ENCODE measurements at places on chromosomes 5 and 9.

DNA sequence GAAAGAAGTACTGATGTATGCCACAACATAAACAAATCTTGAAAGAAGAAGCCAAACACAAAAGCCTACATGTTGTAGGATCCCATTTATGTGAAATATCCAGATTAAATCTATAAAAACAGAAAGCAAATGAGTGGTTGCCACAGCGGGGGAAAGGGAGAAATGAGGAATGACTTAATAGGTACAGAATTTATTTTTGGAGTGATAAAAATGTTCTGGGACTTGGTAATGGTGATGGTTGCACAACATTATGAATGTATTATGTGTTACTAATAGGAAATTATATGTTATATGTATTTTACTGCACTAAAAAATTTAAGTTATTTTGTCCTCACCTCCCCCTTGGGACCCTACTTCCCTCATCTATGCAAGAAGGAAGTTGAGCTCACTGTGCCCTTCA lies 16.4 kb upstream of the TTC1 start:
- no peak for DNase-seq

DNA sequence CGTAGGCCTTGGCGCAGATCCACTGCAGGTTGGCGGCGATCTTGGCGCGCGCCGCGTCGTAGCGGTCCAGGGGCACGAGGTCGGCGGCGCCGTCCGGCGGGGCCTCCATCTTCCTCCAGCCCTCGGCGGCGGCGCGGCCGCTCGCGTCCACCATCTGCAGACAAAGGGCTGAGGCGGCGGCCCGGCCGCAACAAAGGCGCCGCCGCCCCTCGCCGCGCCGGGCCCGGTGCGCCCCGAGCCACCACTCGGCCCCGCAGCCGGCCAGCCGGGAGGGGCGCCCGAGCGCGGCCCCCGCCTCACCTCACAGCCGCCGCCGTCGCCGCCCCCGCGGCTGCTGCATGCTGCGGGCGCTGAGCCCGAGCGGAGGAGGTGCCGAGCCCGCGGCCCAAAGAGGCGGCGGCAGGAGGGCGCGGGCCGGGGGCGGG lies 328 bp downstream of the CAMSAP1 start:
- DNase-seq: no peak

DNA sequence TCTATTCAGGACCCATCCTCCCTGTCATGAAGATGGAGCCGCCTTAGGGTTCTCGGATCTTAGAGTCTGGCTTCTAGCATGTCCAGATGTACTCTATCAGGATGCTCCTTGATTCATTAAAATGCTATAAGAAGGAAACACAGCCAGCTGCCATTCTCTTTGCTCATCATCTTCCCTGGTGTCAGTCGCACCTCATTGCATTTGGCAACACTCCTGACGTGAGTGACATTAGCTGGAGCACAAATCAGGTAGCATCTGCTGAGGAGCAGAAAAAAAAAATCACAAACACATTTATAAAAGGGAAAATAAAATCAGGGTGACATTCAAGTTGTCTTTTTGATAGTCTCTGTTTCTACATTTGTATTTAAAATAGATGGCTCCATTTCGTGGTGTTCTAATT lies 226.1 kb upstream of the NMUR2 start:
- DNase-seq: no peak

GRCh38 chr9:95399261-95399660 lies 81.8 kb upstream of the FANCC start:
- no peak for DNase-seq

GRCh38 chr5:174972291-174972690 lies 247.9 kb downstream of the MSX2 start:
- DNase-seq: no peak

GRCh38 chr5:42490831-42491230 lies 67.6 kb downstream of the GHR start:
- no peak for DNase-seq

DNA sequence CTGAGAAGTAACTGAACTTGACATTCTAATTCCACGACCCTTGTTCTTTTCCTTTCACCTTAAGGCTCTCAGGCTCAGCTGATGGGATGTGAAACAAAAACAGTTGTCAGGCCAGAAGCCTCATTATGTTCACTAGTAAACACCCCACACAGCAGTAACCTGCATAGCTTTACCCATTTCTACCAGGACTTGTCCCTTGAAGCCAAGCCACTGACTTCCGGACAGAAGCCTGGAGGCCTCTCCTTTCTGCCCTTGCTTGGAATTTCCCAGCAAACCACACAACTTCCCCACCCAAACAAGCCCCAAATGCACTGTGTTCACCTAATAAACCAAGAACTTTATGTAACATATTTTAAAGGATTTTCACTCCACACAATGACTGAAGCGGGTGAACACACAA lies 19.6 kb downstream of the PRUNE2 start:
- no peak for DNase-seq

DNA sequence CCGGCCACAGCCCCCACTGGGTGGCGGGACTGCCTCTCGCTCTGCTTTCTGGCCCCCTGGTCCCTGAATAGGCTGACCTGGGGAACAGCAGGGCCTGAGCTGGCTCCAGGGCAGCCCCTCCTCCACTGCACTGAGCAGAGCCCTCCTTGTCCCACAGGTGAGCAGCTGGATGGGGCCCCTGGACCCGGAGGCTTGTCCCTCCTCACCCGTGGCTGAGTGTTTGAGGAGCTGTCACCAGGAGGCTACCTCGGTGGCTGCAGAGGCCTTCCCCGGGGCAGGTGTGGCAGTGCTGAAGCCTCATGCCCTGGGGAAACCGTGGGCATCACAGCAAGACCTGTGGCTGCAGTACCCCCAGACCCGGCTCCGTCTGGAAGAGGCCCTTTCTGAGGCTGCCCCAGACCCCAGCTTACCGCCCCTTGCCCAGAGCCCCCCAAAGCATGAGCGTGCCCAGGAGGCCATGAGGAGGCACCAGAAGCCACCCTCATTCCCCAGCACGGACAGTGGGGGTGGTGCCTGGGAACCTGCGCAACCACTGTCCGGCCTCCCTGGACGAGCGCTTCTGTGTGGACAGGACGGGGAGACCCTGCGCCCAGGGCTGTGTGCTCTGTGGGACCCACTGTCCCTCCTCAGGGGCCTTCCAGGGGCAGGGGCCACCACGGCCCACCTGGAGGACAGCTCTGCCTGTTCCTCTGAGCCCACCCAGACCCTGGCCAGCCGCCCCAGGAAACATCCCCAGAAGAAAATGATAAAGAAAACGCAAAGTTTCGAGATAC lies 28.5 kb upstream of the LRRC14B start:
- DNase-seq: no peak

- no peak for DNase-seq
Observed at GRCh38 chr5:95715799-95716461, 15.2 kb upstream of the RHOBTB3 start.

- no peak for DNase-seq
Observed at GRCh38 chr9:93186215-93186945, 2.4 kb downstream of the WNK2 start.

- DNase-seq: no peak
Observed at GRCh38 chr9:134168757-134169550, 4.6 kb upstream of the RNU6ATAC start.

DNA sequence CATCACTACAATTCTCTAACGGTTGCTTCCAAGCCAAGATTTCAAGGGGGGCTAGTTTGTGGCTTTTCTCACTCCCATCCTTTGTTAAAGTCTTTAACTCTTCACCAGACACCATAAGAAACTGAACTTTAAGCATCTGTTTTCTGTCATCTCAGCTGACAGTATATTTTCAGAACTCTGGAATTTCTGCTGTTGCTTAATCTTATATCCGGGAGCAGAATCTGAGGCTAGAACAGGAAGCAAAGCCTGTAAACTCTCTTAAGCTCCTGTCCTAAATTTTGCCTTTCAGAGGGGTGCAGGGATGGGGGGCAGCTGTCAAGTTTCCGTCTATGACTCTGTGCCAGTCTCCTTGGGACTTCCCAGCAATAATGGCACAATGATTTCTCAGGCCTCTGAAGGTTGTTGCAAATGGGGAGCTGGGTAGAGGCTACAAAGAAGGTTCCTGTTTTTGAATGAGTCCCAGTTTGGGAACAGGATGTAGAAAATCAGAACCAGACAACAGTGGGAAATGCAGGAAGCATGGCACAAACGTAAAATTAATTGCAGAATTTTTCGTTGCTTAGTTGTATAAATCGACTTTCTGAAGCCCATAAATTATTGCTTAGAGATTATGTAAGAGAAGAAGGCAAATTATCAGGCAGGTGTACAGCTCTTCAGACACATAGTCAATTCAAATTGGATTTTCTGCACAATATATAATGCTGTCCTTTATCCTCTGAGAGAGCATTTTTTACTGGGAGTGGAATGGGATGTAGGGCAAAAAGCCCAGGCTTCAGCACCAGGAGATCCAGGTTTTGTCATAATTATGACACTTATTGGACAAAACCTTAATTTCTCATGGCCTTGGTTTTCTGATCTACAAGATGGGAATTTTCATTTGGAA lies 430.9 kb downstream of the DMAC1 start:
- no peak for DNase-seq

DNA sequence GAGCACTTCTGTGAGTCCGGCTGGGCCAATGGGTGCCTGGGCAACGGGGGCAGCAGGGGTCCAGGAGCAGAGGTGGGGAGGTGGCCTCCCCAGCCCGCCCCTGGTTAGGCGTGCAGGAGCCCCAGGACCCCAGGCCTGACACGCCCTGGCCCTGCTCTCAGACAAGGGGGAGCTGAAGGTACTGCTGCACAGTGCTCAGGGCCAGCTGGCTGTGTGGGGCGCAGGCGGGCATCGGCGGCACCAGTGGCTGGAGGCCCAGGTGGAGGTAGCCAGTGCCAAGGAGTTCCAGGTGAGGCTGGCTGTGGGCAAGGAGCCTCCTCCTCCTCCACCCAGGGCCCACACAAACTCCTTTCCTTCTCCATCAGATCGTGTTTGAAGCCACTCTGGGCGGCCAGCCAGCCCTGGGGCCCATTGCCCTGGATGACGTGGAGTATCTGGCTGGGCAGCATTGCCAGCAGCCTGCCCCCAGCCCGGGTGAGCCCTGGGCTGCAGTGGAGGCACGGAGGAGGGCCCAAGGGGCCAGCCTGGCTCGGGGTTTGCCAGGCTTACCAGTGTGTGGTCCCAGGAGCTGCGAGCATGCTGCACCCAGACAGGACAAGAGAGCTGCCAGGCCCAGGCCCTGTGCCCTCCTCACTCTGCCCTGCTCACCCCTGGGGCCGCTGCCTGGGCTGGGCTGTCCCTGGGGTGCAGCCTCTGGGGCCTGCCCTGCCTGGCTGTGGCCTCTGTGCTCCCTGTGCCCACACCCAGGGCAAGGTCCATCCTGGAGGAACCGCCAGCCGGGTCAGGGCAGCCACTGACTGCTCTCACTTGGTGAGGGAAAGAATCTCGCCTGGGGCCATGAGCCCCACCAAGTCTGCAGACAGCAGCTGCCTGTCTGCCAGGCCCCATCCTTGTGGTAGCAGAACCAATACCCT lies 7.0 kb downstream of the MAMDC4 start:
- DNase-seq: no peak

DNA sequence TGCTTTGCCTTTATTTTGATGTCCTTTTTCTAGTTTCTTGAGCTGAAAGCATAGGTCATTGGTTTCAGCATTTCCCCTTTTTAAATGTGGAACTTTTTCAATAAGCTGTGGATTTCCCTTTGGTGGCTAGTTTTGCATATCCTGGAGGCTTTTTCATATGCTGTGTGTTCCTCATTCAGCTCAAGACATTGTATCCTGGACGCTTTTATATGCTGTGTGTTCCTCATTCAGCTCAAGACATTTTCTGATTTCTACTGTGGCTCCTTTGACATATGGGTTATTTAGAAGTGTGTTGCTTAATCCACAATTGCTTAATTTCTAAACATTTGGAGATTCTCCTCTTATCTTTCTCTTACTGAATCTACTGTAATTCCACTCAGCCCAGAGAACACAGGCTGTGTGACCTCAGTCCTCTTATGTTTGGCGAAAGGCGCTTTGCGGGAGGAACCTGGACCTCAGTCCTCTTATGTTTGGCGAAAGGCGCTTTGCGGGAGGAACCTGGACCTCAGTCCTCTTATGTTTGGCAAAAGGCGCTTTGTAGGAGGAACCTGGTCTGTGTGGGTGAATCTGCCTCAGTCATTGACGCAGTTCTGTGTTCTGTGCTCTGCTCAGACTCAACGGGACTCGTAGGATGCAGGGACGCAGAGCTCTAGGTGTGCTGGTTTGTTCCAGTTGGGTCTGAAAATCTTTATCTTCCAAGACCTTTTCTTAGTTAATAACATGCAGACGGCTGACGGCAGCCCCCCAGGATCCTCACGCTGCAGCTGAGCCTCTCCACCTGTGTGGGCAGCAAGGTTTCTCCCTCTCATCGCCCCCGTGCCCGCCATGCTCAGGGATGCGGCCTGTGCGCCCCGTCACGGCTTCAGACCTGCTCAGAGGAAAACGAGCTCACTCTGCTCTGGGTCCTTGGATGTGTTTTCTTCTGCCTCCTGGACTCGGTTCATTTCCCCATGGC lies 6.0 kb upstream of the SLC9A3 start:
- peak; percentile 60 for DNase-seq

DNA sequence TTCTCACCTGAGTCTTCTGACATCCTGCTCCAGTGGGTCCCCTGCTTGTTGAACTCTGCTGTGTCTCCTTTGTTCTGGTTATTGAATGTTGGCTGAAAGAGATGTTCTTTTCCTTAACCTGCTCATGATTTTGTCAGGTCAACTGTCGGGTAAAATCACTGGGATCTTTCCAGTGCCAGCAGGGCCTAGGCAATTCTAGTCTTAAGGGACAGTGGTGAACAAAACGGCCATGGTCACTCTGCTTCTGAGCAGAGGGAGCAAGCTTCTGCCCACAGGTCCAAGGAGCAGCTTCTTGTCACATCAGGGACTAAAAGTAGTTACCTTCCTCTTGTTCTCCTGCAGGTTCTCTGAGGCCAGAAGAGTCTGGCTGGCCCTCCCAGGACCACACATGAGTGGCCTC lies 65.6 kb downstream of the SEC61B start:
- no peak for DNase-seq

DNA sequence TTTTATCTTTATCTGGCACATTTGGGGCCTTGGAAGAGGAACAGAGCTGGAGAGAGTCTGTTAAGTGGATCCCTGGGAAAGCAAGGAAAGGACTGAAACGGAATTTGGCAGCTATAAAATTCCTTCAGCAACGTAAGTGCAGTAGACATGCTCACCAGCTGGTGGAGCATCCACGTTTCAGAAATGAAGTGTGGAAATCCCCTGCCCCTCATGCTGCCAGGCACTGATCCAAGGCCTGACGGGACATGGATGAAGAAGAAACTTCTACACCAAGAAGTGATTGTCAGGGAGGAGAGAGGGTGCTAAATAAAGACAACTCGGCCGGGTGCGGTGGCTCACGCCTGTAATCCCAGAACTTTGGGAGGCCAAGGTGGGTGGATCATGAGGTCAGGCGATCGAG lies 209.3 kb downstream of the ROR2 start:
- DNase-seq: no peak

DNA sequence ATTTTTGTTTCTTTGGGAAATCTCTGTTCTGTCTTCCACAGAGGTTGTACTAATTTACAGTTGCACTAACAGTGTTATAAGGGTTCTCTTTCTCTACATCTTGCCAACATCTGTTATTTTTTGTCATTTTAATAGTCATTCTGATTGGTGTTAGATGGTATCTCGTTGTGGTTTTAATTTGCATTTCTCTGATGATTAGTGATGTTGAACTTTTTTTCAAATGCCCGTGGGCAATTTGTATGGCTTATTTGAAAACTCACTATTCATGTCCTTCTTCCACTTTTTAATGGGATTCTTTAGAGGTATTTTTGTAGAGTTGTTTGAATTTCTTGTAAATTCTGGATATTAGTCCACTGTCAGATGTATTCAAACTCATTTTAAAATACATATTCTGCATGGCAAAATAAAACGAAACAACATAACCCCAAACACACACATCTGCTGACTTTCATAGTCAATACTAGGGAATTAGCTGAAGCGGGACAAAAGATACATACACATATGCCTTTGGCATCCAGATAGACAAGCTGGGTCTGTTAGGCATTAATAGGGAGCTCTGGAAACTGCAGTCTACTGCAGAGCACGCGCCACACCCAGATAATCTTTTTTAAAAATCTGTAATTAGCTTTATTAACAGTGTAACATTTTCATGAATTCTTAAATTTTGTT lies 5.8 kb upstream of the SPATA31C2 start:
- no peak for DNase-seq

Data from HL-60 (cell line).